Effector memory CD8-positive, alpha-beta T cell (primary cell): ENCODE measurements at places on chromosomes 4 and X.
A peak's percentile ranks its signal among the peaks of the same experiment; 100 is the strongest.

GRCh38 chr4:145069361-145069760, 28.6 kb downstream of the ANAPC10 start:
- no peak for DNase-seq

DNA sequence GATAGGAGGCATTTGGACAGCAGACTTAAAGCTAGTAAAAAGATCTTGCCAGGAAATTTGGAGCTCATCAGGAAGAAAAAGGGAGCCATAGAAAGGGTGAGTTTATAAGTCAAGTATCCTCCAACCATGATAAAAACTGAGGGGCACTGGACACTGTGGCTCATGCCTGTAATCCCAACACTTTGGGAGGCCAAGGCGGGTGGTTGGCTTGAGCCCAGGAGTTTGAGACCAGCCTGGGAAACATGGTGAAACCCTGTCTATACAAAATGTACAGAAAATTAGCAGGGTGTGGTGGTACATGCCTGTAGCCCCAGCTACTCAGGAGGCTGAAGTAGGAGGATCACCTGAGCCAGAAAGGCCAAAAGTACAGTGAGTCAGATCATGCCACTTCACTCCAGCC, 48.7 kb downstream of the ANTXR2 start:
- DNase-seq = no peak

GRCh38 chrX:9340598-9341290, 124.1 kb upstream of the TBL1X start:
- no peak for DNase-seq

GRCh38 chr4:180717451-180718033, 1525.7 kb upstream of the TENM3 start:
- DNase-seq = no peak

GRCh38 chr4:144336633-144337032, 196.1 kb upstream of the GYPA start:
- DNase-seq = no peak

DNA sequence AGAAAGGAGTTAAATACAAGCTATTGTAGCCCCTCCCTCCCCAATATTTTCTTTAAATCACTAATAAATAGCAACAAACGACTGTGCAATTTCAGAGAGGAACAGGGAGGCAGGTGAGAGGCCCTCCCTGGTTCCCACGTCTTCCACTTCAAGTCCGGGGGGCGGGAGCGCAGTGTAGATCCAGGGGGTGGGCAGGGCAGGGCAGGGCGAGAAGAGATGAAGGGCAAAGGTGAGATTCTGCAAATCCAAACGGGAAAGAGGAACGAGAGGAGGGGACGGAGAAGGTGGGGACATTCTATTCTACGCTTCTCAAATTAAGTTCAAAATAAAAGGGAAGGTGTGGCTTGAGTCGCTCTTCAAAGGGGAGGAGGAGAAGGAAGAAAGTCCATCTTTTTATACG, 6.8 kb downstream of the NKX6-1 start:
- DNase-seq = no peak

- DNase-seq = no peak
These were observed 5.7 kb downstream of the LETM1 start for GRCh38 chr4:1850276-1850675.

GRCh38 chrX:131792789-131793462, 230.2 kb upstream of the STK26 start:
- DNase-seq = no peak

- DNase-seq = no peak
These were observed 590 bp downstream of the GABRA2 start for GRCh38 chr4:46389301-46389775.

- DNase-seq = peak; percentile 20
These were observed 39.4 kb downstream of the PPM1K start for GRCh38 chr4:88244816-88245579.

- no peak for DNase-seq
These were observed 173.0 kb upstream of the PCDH18 start for GRCh38 chr4:137705171-137705783.
